Breast epithelium (tissue), 4 donors: ENCODE measurements at places on chromosomes 7 and 10. TPM values are rescaled to one million over a fixed set of nuclear protein-coding genes. Genes with fewer than 3 reads are reported as not detected.

- no peaks in the 10 kb centered on the region for H3K36me3 ChIP-seq
- H3K4me3 ChIP-seq: no peak overlapping the region
- no peaks in the 10 kb centered on the region for H3K27me3 ChIP-seq
Measured at GRCh38 chr7:102236592-102237287, 49.9 kb upstream of the SH2B2 start.

- DNase-seq: no peak
- no peak overlapping the region for H3K27ac ChIP-seq
- H3K36me3 ChIP-seq: no peaks in the 10 kb centered on the region
- no peak overlapping the region for H3K4me3 ChIP-seq
- H3K27me3 ChIP-seq: no peaks in the 10 kb centered on the region
Measured at GRCh38 chr10:14146025-14146424, 184.7 kb downstream of the FRMD4A start.

DNA sequence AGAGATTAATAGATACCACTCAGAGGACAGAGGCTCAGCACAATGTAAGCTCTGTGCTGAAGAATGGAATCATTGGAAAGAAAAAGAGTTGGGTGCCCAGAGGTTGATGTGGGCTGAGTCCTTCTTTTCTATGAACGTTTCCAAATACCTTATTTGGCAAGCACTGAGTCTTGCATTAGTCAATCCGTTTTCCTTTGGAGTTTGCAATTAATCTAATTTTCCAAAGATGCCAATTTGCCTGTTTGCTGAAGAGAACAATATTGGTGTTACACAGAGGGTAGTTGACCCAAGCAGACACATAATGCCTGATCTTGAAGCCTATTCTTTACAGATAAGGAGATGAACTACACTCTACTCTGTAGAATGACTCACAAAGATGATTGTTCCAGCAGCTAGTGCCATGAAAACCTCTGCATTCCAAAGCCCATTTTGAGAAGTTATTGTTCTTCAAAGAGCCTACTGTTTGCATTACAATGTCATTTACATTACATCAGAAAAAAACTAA is 55.4 kb upstream of the MET start:
- H3K36me3 ChIP-seq: no peaks in the 10 kb centered on the region
- DNase-seq: no peak
- no peaks in the 10 kb centered on the region for H3K27me3 ChIP-seq
- no peak overlapping the region for H3K27ac ChIP-seq

GRCh38 chr7:135886345-135887132 is 90.6 kb downstream of the MTPN start:
- H3K4me1 ChIP-seq: no peaks in the 10 kb centered on the region
- no peak for DNase-seq
- H3K27me3 ChIP-seq: no peaks in the 10 kb centered on the region
- H3K27ac ChIP-seq: no peak overlapping the region
- no peak overlapping the region for H3K4me3 ChIP-seq

- no peaks in the 10 kb centered on the region for H3K4me1 ChIP-seq
- no peak overlapping the region for H3K4me3 ChIP-seq
- H3K27ac ChIP-seq: no peak overlapping the region
- no peaks in the 10 kb centered on the region for H3K27me3 ChIP-seq
- DNase-seq: no peak
Measured at GRCh38 chr10:70186571-70186970, 16.3 kb upstream of the SAR1A start.

GRCh38 chr7:102186306-102186705 is 100.4 kb upstream of the SH2B2 start:
- DNase-seq: no peak
- H3K4me1 ChIP-seq: no peaks in the 10 kb centered on the region
- H3K27ac ChIP-seq: no peak overlapping the region
- no peaks in the 10 kb centered on the region for H3K36me3 ChIP-seq
- no peak overlapping the region for H3K4me3 ChIP-seq

DNA sequence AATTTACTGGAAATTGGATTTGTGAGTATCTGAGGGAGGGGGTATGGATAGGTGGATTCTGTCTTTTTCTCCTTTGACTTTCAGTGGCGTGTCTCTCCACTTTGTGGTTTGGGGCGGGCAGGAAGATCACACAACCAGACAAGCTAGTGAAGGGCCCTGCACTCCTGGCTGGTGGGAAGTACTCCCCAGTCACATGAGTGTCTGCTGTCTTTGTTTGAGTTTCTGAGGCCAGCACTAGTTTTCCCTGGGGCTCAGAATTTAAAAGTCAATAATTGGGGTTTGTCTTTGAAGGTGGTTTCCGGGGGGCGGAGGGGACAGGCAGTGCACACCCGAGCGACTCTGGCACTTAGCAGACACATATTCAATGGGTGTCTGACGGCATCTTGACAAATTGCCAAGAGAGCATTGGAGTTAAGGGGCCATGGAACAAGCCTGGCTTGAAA is 120.1 kb downstream of the WDFY4 start:
- H3K27ac ChIP-seq: peak overlapping the region; percentile 78
- no peak overlapping the region for H3K4me3 ChIP-seq
- DNase-seq: no peak
- H3K27me3 ChIP-seq: no peaks in the 10 kb centered on the region
- no peaks in the 10 kb centered on the region for H3K4me1 ChIP-seq

- peak overlapping the region; percentile 49 for H3K4me3 ChIP-seq
- no peaks in the 10 kb centered on the region for H3K36me3 ChIP-seq
- peaks cover 38% of the 10 kb centered on the region for H3K27me3 ChIP-seq
- DNase-seq: no peak
Measured at GRCh38 chr7:31052487-31052840, 356 bp downstream of the ADCYAP1R1 start.

- H3K4me1 ChIP-seq: peaks cover 11% of the 10 kb centered on the region
- H3K27ac ChIP-seq: no peak overlapping the region
- H3K27me3 ChIP-seq: no peaks in the 10 kb centered on the region
- DNase-seq: no peak
Measured at GRCh38 chr7:2644220-2644561, 12.4 kb downstream of the TTYH3 start.

GRCh38 chr7:421136-421991 is 98.3 kb downstream of the PDGFA start:
- DNase-seq: no peak
- no peaks in the 10 kb centered on the region for H3K4me1 ChIP-seq
- no peak overlapping the region for H3K27ac ChIP-seq
- no peak overlapping the region for H3K4me3 ChIP-seq
- H3K27me3 ChIP-seq: peaks cover 3% of the 10 kb centered on the region

- no peaks in the 10 kb centered on the region for H3K36me3 ChIP-seq
- H3K4me3 ChIP-seq: peak overlapping the region; percentile 21
- peak overlapping the region; percentile 83 for H3K27ac ChIP-seq
- H3K4me1 ChIP-seq: peaks cover 10% of the 10 kb centered on the region
- DNase-seq: no peak
- no peaks in the 10 kb centered on the region for H3K27me3 ChIP-seq
Measured at GRCh38 chr7:137990251-137990941, 11.5 kb downstream of the CREB3L2 start.

GRCh38 chr10:8076933-8077332 is 22.4 kb downstream of the GATA3 start:
- no peak overlapping the region for H3K27ac ChIP-seq
- H3K36me3 ChIP-seq: no peaks in the 10 kb centered on the region
- no peak for DNase-seq
- H3K4me3 ChIP-seq: no peak overlapping the region
- H3K4me1 ChIP-seq: no peaks in the 10 kb centered on the region

GRCh38 chr7:96675548-96675947 is 34.1 kb downstream of the SEM1 start:
- H3K27me3 ChIP-seq: no peaks in the 10 kb centered on the region
- H3K4me1 ChIP-seq: no peaks in the 10 kb centered on the region
- no peak for DNase-seq
- no peaks in the 10 kb centered on the region for H3K36me3 ChIP-seq

DNA sequence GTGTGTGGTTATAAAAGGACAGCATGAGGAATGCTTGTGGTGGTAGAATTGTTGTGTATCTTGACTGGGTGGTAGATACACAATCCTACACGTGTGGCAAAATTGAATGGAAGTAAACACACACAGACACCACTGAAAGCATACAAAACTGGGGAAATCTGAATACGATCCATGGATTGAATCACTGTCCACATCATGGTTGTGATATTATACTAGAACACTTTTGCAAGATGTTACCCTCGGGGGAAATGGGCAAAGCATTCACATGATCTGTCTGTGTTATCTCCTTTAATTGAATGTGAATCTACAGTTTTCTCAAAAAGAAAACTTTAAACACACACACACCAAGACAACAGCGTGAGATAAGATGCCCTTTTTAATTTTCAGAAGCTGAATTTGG is 165.2 kb upstream of the CELF2 start:
- DNase-seq: no peak
- H3K4me3 ChIP-seq: no peak overlapping the region
- H3K27me3 ChIP-seq: no peaks in the 10 kb centered on the region

DNA sequence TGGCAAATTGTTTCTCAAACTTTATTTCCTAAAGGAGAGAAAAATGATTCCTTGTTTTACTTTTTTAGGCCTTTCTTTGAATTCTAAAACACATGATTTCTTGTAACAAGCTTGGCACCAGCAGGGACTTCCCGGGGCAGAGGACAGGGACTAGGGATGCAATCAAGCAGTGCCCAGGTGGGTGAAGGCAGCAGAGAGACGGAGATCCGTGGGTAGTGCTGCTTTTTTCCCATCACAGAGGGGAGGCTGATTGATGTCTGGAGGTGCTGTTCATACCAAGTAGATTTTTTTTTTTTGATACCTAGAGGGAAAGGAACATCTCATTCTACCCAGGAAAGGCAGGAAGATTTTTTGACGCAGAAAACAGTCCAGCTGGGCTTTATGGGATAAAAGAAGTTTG is 91.9 kb downstream of the FAM171A1 start:
- no peaks in the 10 kb centered on the region for H3K36me3 ChIP-seq
- DNase-seq: no peak
- no peaks in the 10 kb centered on the region for H3K4me1 ChIP-seq
- no peaks in the 10 kb centered on the region for H3K27me3 ChIP-seq

DNA sequence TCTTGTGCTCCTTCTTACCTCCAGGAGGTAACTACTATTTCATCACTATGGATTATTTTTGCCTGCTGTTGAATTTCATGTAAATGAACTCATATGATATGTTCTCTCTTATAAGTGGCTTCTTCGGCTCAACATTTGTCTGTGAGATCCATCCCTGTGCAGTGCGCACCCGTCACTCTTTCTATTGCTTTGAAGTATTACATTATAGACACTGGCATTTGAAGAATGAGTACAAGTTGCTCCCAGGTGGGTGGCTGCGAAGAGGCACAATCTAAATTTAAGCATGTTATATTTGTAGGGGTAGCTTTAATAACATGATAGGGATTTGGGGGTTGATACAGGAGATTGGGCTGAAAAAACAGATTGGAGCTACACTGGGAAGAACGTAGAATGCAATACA is 809.7 kb downstream of the CCSER2 start:
- H3K27me3 ChIP-seq: no peaks in the 10 kb centered on the region
- no peak for DNase-seq
- no peak overlapping the region for H3K27ac ChIP-seq
- no peaks in the 10 kb centered on the region for H3K36me3 ChIP-seq
- H3K4me3 ChIP-seq: no peak overlapping the region

DNA sequence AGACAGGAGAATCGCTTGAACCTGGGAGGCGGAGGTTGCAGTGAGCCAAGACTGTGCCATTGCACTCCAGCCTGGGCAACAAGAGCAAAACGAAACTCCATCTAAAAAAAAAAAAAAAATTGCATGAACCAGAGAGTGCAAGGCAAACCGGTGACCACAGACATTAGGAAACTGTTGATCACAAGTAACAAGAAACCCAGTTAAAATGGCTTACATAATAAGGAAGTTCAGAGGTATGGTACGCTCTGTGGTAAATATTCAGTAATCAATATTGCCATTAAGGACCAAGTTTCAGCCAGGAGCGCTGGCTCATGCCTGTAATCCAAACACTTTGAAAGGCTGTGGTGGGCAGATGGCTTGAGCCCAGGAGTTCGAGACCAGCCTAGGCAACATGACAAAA is 9.2 kb upstream of the NT5C2 start:
- H3K4me1 ChIP-seq: no peaks in the 10 kb centered on the region
- no peaks in the 10 kb centered on the region for H3K27me3 ChIP-seq
- no peaks in the 10 kb centered on the region for H3K36me3 ChIP-seq
- DNase-seq: no peak

- no peaks in the 10 kb centered on the region for H3K36me3 ChIP-seq
- H3K4me1 ChIP-seq: no peaks in the 10 kb centered on the region
- no peak overlapping the region for H3K4me3 ChIP-seq
- H3K27me3 ChIP-seq: no peaks in the 10 kb centered on the region
Measured at GRCh38 chr7:78165454-78165853, 366.9 kb downstream of the PHTF2 start.

DNA sequence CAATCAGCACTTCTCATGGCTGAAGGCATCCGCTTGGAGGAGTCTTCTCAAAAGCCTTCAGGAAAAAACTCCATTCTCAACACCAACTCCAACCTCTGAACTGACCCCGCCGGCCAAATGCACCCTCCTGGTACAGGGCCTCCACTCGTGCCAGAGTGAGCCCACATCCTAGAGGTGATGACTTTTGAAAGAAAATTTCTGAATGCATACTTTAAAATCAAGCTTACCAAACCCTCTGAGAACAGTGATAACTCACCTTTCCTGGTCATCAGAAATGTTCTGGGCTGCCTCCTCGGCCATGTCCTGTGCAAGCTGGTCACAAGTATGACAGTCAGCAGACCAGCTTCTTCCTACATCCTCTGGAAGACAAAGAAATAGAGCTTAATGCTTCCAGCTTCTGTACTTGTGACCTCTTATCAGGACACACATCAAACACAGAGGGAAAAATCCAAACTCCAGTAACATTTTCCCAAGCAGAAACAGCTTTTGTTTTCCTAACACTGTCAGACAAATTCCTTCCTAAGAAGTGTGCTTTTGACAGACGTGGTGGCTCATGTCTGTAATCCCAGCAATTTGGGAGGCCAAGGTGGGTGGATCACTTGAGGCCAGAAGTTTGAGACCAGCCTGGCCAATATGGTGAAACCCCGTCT is at the start of gene PKD1L1:
Gene PKD1L1 (minus strand): TSS at position 326 of the 650 bp plus-strand sequence. CDS start 26 bp downstream, at position 300.
- H3K4me1 ChIP-seq: no peaks in the 10 kb centered on the region
- H3K27me3 ChIP-seq: no peaks in the 10 kb centered on the region
- no peak within 1 kb of the TSS for H3K4me3 ChIP-seq
- no peak for DNase-seq
- no peaks in the 10 kb centered on the region for H3K36me3 ChIP-seq

DNA sequence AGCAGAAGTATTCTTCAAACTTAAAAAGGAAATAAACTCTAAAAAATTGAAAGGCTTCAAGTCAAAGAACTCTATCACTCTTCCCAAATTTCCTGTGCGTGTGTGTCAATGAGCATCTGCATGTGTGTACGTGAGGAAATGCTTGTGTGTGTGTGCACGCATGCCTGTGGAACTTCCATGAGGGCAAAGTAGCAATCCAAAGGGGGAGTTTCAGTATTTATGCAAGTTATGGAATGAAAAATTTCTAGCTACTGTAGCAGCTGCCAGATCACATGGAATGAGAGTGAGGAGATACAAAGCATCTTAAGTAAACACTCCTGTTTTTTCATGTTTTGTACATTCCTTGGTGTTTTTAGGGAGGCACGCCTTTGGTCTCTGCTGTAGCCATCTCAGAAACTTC is 152.6 kb downstream of the RAPGEF5 start:
- H3K4me1 ChIP-seq: peaks cover 12% of the 10 kb centered on the region
- H3K27ac ChIP-seq: no peak overlapping the region
- H3K36me3 ChIP-seq: no peaks in the 10 kb centered on the region
- H3K27me3 ChIP-seq: no peaks in the 10 kb centered on the region
- no peak overlapping the region for H3K4me3 ChIP-seq

The TMEM196 gene
- total RNA-seq: not detected

The MYOZ1 gene
- 1.2 TPM for total RNA-seq

The HOXA10 gene
- 5.2 TPM for total RNA-seq

The WDFY4 gene
- total RNA-seq: 7.0 TPM

The MSMB gene
- not detected for total RNA-seq

The OR2A42 gene
- total RNA-seq: 0.66 TPM
